Stimulated activated CD4-positive, alpha-beta T cell treated with anti-CD3 and anti-CD28 coated beads, Interleukin-4, amount 100 ng/mL, for 24 hours (primary cell): ENCODE measurements at places on chromosomes 16 and 17.

- no peak for DNase-seq
These were observed 223.0 kb downstream of the TANC2 start for GRCh38 chr17:63189082-63189481.

DNA sequence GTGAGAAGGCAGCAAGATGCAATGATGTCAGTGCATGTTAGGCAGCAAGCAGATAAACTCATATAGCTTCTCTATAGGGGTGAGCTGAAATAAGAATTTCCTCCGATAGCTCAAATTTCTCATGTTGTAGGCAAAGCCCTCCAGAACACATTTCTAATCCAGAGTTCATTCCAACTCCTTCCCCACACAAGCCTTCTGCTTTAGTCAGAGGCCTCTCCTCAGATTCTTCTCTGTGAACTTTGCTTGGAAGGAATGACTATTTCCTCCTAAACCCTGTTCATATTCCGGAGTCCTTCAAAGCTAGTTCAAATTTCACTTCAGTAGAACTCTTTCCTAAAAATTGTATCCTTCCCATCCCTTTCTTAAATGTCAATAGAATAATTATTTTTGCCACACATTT, 144.8 kb downstream of the KCNJ2 start:
- no peak for DNase-seq

DNA sequence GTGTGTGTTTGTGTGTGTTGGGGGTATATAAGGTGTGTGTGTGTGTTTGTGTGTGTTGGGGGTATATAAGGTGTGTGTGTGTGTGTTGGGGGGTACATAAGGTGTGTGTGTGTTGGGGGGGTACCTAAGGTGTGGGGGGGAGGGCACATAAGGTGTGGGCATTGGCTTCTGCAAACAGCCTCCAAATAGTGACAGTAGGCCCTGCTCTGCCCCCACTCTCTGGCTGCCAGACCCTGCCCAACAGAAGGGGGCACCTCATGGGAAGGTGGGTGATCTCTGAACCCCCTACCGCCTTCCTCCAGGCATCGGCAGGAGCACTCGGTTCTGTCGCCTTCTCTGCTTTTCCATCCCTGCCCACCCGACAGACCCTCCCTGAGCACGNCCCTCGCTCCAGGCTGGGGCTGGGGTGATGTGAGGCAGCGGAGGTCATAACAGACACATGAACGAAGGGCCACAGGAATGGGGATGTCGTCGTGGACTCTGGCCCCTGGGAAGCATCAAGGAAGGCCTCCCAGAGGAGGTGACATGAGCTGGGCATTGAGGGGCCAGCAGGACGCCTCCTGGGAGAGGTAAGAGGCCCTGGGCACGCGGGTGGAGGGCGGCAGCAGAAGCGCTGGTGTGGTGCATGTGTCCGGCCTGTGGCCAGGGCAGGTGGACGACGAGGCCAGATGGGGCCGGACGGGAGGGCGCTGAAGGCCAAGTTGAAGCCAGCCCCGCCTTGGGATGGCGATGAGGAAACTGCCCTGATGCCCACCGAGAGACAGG, 136.6 kb upstream of the RPH3AL start:
- DNase-seq = no peak

- DNase-seq = no peak
These were observed 33.7 kb downstream of the TSC2 start for GRCh38 chr16:2081201-2082084.

GRCh38 chr16:57092786-57093411, 516 bp downstream of the CPNE2 start:
- peak; percentile 49 for DNase-seq

GRCh38 chr16:19812986-19813385, 71.7 kb downstream of the GPRC5B start:
- DNase-seq = no peak

- DNase-seq = no peak
These were observed 20.6 kb downstream of the VPS53 start for GRCh38 chr17:693791-694638.

DNA sequence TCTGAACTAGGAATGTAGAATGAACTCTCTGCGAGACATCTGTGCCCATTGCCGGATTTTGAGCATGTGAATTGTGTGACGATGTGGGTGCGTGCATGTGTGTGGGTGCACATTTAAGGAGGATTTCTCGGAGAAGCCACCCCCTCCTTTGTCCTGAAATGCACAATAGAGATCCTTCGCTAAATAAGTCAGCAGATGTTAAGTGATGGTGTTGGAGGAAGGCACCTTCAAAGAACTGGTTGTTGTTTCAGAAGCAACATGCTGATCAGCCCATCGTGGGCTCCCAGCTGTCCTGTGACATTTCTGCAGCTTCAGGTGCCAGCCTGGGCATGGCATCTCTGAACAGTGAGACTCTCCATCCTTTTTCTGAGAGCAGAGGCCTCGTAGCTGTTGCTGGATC, 194.9 kb downstream of the MSI2 start:
- no peak for DNase-seq

DNA sequence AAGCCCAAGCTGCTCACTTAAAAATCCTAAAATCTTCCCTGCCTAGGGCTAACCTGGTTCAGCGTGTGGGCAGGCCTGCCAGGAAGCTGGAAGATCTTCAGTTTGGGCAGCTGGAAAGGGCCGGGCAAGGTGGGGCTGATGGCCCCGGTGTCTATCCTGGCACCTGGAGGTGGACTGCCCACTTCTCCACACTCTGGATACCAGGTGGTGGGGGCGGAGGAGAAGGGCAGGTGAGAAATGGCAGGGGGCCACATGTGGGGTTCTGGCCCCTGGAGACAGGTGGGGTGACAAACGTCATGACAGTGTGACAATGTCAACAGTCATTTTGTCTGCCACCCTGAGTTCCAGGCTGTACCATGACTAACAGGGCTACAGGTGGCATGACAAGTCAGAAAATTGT, 78.5 kb upstream of the C16orf82 start:
- no peak for DNase-seq

DNA sequence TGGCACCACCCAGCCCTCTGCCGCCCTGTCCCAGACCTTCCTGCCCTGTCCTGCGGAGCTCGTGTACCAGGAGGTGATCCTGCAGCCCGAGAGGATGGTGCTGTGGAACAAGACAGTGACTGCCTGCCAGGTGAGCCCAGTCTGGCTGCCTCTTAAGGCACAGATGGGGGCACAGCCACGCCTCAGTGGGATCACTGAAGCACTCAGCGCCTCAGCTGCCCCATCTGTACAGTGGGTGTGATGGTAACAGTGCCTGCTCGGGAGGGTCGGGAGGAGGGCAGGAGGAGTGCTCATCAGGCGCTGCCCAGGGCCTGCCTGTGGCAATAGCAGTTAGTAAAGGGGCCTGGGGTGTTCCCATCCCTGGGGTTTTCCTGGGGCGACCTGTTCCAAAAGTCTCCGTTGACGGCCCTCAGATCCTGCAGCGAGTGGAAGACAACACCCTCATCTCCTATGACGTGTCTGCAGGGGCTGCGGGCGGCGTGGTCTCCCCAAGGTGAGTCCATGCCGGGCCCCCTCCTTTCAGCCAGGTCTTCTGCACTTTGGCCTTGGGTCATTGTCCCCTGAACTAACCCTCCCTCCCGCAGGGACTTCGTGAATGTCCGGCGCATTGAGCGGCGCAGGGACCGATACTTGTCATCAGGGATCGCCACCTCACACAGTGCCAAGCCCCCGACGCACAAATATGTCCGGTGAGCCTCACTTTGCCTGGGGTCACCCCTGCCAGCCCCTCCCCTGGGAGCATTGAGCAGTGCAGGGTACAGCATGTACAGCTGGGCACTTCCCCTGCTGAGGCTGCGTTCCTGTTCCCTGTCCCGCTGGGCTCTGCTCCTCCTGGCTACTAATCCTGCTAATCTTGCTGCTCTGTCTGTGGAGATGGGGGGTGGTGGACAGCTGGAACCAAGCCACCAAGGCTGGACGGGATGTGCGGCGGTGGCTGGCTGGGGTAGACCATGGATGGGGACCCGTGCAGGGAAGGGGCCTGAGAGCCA, 4.5 kb upstream of the TCAP start:
- no peak for DNase-seq

GRCh38 chr16:53103811-53104210, 49.0 kb downstream of the CHD9 start:
- no peak for DNase-seq

GRCh38 chr17:76710863-76711611, at the start of gene MXRA7:
Gene MXRA7 (minus strand): TSS chr17:76710965. CDS start chr17:76710946, 19 bp downstream.
- DNase-seq = peak; percentile 56

DNA sequence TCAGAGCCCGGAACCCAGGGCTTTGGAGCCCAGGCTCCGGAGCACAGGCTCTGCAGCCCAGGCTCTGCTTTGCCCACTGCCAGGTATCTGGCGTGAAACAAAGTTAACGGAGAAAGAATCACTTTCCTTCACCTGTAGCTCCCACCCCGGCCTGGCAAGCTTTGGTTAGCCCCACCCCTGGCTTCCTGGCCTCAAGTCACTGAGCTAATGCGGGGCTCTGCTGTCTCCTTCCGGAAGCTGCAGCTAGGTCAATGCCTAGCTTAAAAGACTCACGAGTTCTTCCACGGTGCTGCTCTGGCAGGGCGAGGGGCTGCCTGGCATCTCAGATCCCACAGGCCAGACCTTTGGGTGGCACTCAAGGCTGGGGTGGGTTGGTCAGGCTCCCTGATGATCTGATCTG, 21.1 kb upstream of the SPPL2C start:
- DNase-seq = no peak

DNA sequence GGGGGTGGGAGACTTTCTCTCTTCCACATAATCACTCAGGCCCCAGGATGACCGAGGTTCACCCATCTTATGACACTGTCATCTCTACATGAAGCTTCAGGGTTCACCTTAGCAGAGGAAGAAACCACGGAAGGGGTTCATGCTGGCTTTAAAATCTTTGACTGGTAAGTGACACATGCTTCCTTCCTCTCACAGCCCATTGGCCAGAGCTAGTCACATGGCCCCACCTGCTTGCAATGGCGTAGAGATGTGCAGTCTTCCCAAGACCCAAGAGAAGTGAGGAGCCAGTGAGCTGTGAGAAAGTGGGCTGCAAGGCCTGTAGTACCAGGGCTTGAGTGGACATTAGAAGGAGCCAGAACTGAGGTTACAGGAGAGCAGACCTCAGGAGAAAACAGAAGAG, 180.3 kb downstream of the AXIN2 start:
- DNase-seq = no peak

DNA sequence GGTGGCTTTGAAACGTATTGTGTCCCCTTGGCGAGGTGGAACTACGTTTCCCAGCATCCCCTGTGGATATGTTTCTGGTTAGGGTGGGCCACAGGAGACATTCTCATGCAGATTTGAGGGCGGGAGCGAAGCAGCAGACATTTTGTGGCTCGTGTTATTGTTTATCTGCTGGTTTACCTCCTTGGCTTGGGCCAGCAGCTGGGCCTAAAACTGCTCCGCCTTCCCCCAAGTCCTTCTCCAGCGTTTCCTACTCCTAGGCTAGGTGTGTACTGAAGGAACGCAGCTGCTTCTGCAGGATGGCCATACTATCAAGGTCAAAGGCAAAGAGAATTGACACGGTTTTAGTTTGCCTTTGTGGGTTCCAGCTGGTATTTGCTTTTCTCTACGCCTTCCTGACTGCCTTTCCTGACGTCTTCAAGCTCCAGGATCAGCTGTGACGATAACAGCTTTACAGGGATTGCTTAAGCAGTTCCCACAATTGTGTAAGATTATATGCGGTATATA, 17.2 kb upstream of the WSB1 start:
- DNase-seq = no peak

DNA sequence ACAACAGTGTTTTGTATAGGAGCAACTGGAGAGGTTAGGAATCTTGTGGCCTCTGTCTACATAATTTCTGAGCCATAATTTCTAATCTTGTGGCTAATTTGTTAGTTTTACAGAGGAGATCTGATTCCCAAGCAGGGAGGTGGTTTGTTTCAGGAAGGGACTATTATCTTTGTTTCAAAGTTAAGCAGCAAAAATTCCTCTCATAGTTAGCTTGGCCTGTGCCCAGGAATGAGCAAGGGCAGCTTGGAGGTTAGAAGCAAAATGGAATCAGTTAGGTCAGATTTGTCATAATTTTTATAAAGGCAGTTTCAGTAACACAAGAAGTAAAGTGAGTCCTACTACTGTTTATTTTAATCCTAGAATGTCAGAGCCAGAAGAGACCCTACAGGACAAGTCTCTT, 2.0 kb upstream of the RDM1 start:
- DNase-seq = no peak

DNA sequence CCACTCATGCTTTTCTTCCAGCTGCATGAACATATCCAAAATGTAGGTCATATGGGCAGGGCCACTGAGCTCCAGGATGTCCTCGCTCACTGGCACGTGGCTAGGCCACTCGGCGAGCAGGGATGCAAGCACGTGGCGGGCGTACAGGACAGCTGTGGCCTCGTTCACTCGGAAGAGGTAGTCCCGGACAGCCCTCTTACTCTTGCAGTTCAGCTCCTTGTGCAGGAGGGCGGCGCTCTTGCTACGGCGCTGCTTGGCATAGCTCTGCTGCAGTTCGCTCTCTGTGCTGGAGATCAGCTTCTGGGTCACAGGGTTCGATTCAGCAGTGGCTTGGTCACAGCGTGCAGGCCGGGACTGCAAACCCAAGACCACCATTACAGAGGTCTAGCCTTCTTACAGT, 53.1 kb upstream of the ATP2A3 start:
- DNase-seq = no peak

DNA sequence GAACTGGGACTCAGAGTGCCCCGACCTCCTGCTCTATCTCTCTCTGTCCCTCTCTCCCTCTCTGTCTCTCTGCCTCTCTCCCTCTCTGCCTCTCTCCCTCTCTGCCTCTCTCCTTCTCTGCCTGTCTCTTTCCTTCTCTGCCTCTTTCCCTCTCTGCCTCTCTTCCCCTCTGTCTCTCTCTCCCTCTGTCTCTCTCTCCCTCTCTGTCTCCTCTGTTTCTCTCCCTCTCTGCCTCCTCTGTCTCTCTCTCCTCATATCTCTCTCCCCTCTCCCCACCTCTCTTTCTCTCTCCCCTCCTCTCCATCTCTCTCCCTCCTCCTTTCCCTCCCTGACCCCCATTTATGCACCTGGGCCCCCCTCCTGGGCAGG, 32.7 kb downstream of the TNFRSF13B start:
- DNase-seq = no peak

DNA sequence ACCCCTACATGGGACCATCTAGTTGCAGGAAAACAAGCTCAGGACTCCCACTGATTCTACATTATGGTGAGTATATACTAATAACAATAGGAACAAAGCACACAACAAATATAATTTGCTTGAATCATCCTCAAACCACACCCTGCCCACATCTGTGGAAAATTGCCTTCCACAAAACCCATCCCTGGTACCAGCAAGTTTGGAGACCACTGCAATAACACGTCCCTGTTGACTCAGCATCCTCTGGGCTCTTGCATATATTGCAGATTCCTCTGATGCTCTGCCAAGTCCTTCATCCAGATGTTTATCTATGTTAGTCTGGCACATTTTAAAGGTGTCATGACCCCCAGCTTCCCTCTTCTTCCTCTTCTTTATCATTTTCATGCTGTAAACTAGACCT, 138.4 kb downstream of the PCTP start:
- DNase-seq = no peak

GRCh38 chr17:81084680-81085419, 49.9 kb downstream of the BAIAP2 start:
- no peak for DNase-seq

DNA sequence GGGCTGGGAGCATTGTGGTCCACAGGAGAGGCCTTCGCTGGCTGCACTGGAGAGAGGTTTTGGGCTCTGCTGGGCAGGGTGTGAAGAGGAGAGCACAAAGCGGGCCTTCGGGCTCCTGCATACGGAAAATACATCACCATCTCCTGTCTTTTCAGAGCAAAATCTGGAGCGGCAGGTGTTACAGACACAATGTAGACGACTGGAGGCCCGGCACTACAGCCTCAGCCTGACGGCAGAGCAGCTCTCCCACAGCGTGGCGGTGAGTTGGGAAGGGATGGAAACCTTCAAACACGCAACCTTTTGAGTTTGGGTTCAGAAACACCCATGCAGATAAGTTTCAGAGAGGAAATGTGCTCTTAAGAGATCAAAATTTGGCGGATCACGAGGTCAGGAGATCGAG, 17.9 kb downstream of the GINS2 start:
- DNase-seq = no peak
